CD4-positive, alpha-beta T cell treated with Interleukin-10 for 1 hour (primary cell): ENCODE measurements at places on chromosomes 12 and 14.

DNA sequence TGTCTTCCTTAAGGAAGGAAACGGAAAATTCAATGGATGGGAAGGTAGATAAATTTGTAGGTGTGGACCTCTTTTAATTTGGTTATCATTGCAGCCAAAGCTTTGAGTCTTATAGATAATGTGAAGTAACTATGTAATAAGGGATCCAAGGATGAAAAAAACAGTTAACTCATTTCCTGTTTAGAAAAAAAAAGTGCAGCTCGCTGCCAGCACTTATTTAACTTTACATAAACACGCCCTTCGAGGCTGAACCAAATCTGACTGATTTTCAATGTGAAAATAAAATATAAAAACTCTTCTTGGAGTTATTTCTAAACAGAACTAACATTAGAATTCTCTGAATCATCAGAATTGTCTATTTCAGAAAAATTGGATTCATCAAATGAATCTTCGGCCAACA is 7.0 kb downstream of the NUBPL start:
- no peak for DNase-seq

- no peak for DNase-seq
Measured at GRCh38 chr12:60394665-60395064, 798.8 kb downstream of the SLC16A7 start.

- DNase-seq: no peak
Measured at GRCh38 chr12:23950775-23951451, 1.4 kb upstream of the SOX5 start.

DNA sequence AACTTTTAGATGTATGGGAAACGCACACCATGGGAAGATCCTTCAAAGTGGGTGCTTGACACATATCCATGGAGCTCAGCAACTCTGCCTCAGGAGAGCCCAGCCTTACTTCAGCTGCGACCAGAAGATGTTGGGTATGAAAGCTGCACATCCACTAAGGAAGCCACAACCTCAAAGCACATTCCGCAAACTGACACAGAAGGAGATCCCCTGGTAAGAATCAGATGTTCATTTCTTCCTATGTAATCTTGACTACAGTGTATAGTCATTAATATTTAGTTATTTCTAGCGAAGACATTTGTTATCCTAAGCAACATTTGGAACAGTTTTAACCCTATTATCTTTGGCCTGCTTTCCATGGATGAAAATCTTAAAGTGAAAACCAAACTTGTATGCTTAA is 374.2 kb downstream of the NAV3 start:
- DNase-seq: no peak

DNA sequence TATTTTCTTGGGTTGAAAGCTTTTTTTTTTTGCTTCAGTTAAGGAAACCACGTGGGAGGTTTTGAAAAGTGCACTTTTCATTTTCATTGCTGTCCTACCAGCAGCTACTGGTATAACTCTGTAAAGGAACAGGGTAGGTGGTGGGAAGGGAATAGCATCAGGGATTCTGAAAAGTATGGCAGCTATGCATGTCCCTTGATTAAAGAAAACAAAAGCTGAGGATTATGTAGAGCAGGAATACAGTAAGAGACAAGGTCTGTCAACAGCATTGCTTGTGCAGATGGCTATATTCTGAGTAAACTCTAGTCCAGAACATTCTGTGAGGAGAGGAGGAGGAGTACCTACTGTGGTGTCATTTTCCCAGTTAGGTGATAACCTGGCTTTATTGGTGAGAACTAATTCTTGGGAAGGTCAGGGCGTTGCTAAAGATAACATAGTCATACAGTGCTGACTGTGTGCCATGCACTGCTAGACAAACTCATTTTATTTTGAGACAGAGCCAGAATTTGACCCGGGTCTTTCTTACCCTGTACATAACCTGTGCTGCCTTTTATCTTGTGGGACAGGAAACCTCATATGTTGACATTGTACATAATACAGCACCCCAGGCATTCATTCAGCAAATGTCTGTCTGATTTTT is 80.3 kb upstream of the TRAF3 start:
- DNase-seq: no peak

- DNase-seq: no peak
Measured at GRCh38 chr12:4221258-4221620, 52.3 kb upstream of the CCND2 start.

GRCh38 chr12:71018682-71019081 is 98.1 kb upstream of the PTPRR start:
- DNase-seq: no peak
